ENCODE measurements at places on chromosomes 4 and X. TPM values are rescaled to one million over a fixed set of nuclear protein-coding genes. Genes with fewer than 3 reads are reported as not detected.

FRMD7 gene
- 0.17 TPM for total RNA-seq

GPR143 gene
- not detected for total RNA-seq

HSFX2 gene
- 0.65 TPM for total RNA-seq

CLCN4 gene
- 2.9 TPM for total RNA-seq

ASB9 gene
- total RNA-seq = 0.65 TPM

NAP1L5 gene
- total RNA-seq = 7.5 TPM

COL4A6 gene
- 1.0 TPM for total RNA-seq

AWAT2 gene
- total RNA-seq = not detected

ZCCHC12 gene
- total RNA-seq = not detected

LRCH2 gene
- total RNA-seq = 4.0 TPM

MAGEB17 gene
- not detected for total RNA-seq

ACOX3 gene
- total RNA-seq = 12.2 TPM

DLG3 gene
- 2.6 TPM for total RNA-seq

TLR10 gene
- 0.34 TPM for total RNA-seq

HTR2C gene
- total RNA-seq = not detected

ARL9 gene
- not detected for total RNA-seq

GUCY1A1 gene
- total RNA-seq = 7.0 TPM

ZNF732 gene
- not detected for total RNA-seq

ENPEP gene
- total RNA-seq = 16.0 TPM

CCDC120 gene
- total RNA-seq = 0.82 TPM

CT45A3 gene
- not detected for total RNA-seq

ALPK1 gene
- total RNA-seq = 25.8 TPM

TENM3 gene
- total RNA-seq = 58.5 TPM

PRDM8 gene
- total RNA-seq = 2.1 TPM

SRPX2 gene
- total RNA-seq = 89.7 TPM

SLC7A11 gene
- total RNA-seq = 0.22 TPM

PLAC1 gene
- total RNA-seq = not detected

GPM6B gene
- total RNA-seq = 9.7 TPM

FGF16 gene
- not detected for total RNA-seq

CXCL1 gene
- total RNA-seq = not detected

HTN3 gene
- total RNA-seq = not detected

GIMD1 gene
- not detected for total RNA-seq

RPGR gene
- 84.1 TPM for total RNA-seq

GATB gene
- 34.5 TPM for total RNA-seq

MID2 gene
- total RNA-seq = 23.3 TPM

ANKRD50 gene
- 18.0 TPM for total RNA-seq

AMBN gene
- total RNA-seq = not detected
